ENCODE measurements at places on chromosomes 6 and 20. TPM values are rescaled to one million over a fixed set of nuclear protein-coding genes. Genes with fewer than 3 reads are reported as not detected.

NT5DC1 gene
- 10.2 TPM for polyA plus RNA-seq

BPIFB2 gene
- not detected for polyA plus RNA-seq

OPRM1 gene
- polyA plus RNA-seq = not detected

GRCh38 chr6:52418606-52419005, 1.5 kb upstream of the EFHC1 start:
- DNase-seq = no peak

GRCh38 chr6:70436320-70436719, 23.0 kb downstream of the FAM135A start:
- no peak for DNase-seq

- DNase-seq = no peak
These were observed 2.8 kb downstream of the KCTD20 start for GRCh38 chr6:36445621-36446020.

DNA sequence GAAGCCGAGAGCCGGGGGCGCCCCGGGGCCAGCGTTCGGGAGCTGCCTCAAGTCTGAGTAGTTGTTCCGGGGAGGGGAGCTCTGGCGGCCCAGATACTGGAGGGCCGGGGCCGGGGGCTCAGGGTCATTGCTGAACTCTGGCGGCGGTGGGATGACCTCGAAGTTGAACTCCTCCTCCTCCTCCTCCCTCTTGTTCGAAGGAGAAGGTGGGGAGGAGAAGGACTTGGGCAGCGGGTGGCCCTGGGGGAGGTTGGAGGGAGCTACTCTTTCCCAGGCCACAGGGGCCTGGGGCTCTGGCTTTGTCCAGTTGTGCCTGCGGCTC, 37.7 kb downstream of the C6orf132 start:
- no peak for DNase-seq

DNA sequence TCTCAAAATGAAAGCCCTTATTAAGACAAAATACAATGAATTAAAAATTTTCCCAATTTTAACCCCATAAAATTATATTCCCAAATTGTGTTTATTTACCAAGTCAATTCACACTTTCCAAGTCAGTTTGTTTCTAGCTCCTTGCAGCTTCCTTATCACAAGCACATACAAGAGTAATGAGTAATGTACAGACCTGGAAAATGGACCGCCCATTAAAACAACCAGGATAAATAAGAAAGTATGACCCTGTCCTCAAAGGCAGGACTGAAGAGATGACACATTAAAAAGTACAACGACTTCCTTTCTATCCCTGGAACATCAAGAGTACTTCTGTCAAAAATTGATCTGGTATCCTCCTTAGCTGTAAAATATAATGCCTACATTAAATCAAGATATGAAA, 47.1 kb upstream of the TMX4 start:
- DNase-seq = no peak

DNA sequence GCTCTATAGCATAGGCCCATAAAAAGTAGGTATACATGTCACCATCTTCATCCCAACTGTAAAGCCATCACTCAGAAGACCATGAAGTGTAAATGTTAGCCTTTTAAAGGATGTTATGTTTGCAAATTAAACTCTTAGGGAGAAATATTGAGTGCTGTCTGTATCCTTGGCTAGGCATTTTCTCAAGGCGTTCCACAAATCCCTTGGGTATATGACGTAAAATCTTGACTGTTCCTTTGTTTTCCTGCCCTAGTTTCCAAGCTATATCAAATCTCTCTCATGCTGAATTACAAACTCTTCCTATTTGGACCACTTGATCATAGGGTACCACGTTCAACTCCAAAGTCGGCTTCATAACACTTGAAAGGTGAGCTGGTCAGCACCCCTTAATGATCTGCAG, 486.2 kb downstream of the HDGFL1 start:
- no peak for DNase-seq

Measured in right cardiac atrium (tissue), 5 donors.